ENCODE measurements at places on chromosomes 1 and 21. TPM values are rescaled to one million over a fixed set of nuclear protein-coding genes. Genes with fewer than 3 reads are reported as not detected.

The CRYZ gene
- 54.3 TPM for total RNA-seq

The PPP2R5A gene
- total RNA-seq = 39.8 TPM

The GBP2 gene
- 29.0 TPM for total RNA-seq

The KRTAP21-3 gene
- not detected for total RNA-seq

The TCHH gene
- total RNA-seq = under 0.01 TPM

The CTBS gene
- 16.5 TPM for total RNA-seq

The MCOLN2 gene
- not detected for total RNA-seq

The LRRC53 gene
- not detected for total RNA-seq

The PIGP gene
- 4.4 TPM for total RNA-seq

The CELA2B gene
- total RNA-seq = not detected

The MOB3C gene
- total RNA-seq = 13.4 TPM

The CD5L gene
- total RNA-seq = not detected

The LRRN2 gene
- total RNA-seq = not detected

The CD53 gene
- not detected for total RNA-seq

The TMCO1 gene
- total RNA-seq = 64.5 TPM

The AJAP1 gene
- 0.24 TPM for total RNA-seq

The HSPA6 gene
- not detected for total RNA-seq

The UTS2 gene
- total RNA-seq = not detected

The PRR9 gene
- not detected for total RNA-seq

The GLIS1 gene
- total RNA-seq = 12.6 TPM

The RXFP4 gene
- not detected for total RNA-seq

The CYP4A22 gene
- total RNA-seq = not detected

The CNIH3 gene
- 9.2 TPM for total RNA-seq

The SMYD3 gene
- 36.6 TPM for total RNA-seq

The ADAR gene
- total RNA-seq = 173 TPM

The KIAA0040 gene
- total RNA-seq = 0.49 TPM

The KCNH1 gene
- 6.3 TPM for total RNA-seq

The SLC35F3 gene
- total RNA-seq = under 0.01 TPM

The LCE1B gene
- total RNA-seq = not detected

The ETV3L gene
- not detected for total RNA-seq

The CCDC190 gene
- total RNA-seq = 0.16 TPM

The C4BPA gene
- not detected for total RNA-seq

The KIF26B gene
- total RNA-seq = 74.8 TPM

The AMY1C gene
- not detected for total RNA-seq

The CLDN8 gene
- not detected for total RNA-seq

The OBSCN gene
- total RNA-seq = 10.6 TPM

The MLLT11 gene
- 2.3 TPM for total RNA-seq

The DISC1 gene
- 11.7 TPM for total RNA-seq

The HENMT1 gene
- 4.6 TPM for total RNA-seq

The LRRC3 gene
- 1.3 TPM for total RNA-seq

The OR6K3 gene
- total RNA-seq = not detected

The NPHS2 gene
- not detected for total RNA-seq

The COL16A1 gene
- total RNA-seq = 317 TPM

The ARHGEF11 gene
- total RNA-seq = 70.6 TPM

The PLEKHG5 gene
- total RNA-seq = 12.6 TPM

The KRTAP7-1 gene
- total RNA-seq = not detected

The KRTAP20-4 gene
- total RNA-seq = not detected

The EFNA4 gene
- 3.6 TPM for total RNA-seq

The STPG1 gene
- 8.9 TPM for total RNA-seq

The RPTN gene
- not detected for total RNA-seq

The NBPF4 gene
- total RNA-seq = not detected

The PTGFRN gene
- total RNA-seq = 54.5 TPM

The OVAAL gene
- not detected for total RNA-seq

The LINGO4 gene
- total RNA-seq = not detected

The DCST1 gene
- total RNA-seq = not detected

The LEFTY2 gene
- not detected for total RNA-seq

The SOD1 gene
- total RNA-seq = 120 TPM

The KDF1 gene
- total RNA-seq = under 0.01 TPM

Measured in hair follicle dermal papilla cell (primary cell).